AG08396 (cell line): ENCODE measurements at places on chromosomes 7 and 10.

GRCh38 chr7:116258734-116259133 is 48.4 kb downstream of the TES start:
- peak; percentile 25 for DNase-seq

GRCh38 chr10:132681858-132682755 is 103.8 kb downstream of the NKX6-2 start:
- DNase-seq: no peak

DNA sequence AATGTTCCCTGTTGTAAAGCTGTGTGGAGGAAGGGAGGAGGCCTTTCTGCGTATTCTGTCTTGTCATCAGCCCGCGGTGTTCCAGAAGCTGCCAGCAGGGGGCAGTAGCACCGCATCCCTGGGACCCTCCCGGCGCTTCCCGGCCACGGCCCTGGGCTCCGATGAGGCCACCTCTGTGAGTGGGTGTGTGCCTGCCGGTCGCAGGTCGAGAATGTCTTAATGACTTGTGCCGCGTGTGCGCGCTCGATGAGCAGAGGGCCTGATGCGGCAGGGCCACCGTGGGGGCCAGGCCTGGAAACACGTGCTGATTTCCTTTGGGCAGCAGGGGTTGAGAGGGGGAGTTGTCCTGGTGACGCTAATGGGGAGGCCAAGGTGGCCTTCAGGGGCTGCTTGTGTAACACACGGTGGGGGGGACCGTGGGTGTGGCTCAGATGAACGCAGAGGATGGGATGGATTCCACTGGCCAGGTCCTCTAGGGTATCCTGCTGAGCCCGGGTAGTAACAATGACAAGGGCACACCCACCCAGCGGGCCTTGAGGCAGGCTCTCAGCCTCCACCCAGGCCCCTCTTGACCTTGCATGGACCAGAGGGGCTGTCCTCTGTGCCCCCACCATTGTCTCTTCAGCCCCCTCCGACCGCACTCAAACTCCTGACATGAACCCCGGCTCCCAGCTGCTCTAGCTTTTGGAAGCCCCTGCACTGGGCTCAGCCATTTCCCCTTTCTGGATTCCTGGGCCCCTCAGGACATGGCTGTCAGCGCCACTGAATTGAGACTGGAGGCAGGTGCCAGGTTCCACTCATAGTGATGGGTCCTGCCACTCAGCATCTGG is 135.9 kb upstream of the PODXL start:
- peak; percentile 71 for DNase-seq

- no peak for DNase-seq
Measured at GRCh38 chr10:47346581-47347302, 1.4 kb upstream of the RBP3 start.

GRCh38 chr10:22022257-22023032 is 18.9 kb upstream of the DNAJC1 start:
- no peak for DNase-seq

- DNase-seq: no peak
Measured at GRCh38 chr10:46518028-46518725, 38.3 kb downstream of the GPRIN2 start.

GRCh38 chr7:151796091-151796870 is 80.6 kb downstream of the PRKAG2 start:
- DNase-seq: peak; percentile 34

DNA sequence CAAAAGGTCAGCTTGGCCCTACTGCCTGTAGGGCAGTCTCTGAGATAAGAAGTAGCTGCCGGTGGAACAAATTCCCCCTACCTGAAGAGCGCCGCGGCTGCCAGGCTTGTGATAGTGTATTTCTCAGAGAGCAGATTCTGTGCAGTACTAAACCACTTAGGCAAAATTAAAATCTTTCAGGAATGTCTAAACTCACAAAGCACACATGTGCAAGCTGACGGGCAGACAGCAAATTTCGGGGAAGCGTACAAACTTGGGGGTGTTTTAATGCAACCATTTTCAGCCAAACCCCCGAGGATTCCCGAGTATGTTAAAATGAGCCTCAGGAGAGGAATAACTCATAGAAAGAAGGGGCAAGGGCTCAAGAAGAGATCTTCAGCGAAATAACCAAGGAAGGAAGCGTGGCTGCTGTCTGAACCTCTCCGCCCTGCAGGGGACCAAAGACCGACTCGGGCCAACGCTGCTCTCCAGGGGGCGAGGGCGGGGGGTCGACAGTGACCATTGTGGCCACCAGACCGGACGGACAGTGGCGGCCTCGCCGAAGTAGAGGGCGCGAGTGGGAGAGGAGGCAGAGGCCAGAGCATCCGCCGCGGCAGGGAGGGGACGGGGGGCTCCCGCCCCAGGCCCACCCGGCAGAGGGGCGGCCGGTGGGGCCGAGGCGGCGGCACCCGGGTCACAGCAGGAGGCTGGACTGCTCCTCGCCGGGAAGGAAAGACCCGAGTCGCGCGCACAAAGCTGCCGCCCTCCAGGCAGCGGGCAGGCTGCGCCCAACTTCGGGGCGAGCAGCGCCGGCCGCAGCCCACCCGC is 819 bp downstream of the HYCC1 start:
- peak; percentile 26 for DNase-seq

- no peak for DNase-seq
Measured at GRCh38 chr7:106606120-106606519, 54.8 kb downstream of the CCDC71L start.

- no peak for DNase-seq
Measured at GRCh38 chr7:120951826-120952225, 1.2 kb downstream of the ING3 start.

GRCh38 chr7:80806663-80807062 is 112.2 kb downstream of the SEMA3C start:
- no peak for DNase-seq

DNA sequence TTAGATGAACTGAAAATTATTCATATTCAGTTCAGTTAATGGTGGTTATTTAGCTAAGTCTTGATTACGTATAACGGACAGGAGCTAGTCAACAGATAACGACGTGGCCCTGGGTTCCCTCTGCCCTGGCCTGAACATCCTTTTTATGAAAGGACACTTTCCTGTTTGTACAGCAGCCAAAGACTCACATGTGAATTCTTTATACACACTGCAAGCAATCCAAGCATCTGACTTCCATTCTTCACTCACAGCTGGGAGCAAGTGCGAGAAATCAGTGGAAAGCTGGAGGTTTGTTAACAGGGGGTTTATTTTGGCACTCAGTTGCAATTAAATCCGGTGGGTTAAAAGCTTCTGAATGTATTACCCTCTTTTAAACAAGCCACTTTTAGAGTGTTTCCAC is 148.1 kb upstream of the GDF10 start:
- no peak for DNase-seq

DNA sequence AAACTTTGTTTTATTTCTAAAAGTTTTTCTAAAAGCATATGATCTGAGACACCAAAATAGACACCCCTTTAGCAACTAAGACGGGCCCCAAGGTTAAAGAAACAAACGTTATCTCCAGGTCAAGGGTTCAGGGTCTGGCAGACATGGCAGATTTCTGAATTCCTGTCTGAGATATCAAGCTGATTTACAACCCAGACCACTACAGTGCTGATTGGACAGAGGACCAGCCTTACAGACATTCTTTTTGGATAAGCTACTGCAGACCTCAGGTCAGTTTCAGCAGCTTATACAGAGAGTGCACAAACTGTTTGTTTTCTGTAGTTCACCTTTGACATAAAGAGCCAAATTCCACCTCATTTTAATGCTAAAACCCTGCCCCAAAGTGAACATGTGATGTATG is 34.8 kb downstream of the SVOPL start:
- no peak for DNase-seq

- no peak for DNase-seq
Measured at GRCh38 chr7:1279041-1279440, 46.4 kb downstream of the UNCX start.

GRCh38 chr7:133355325-133355708 is 102.4 kb downstream of the EXOC4 start:
- peak; percentile 7 for DNase-seq

- DNase-seq: no peak
Measured at GRCh38 chr7:73820013-73820412, 10.8 kb upstream of the CLDN4 start.

DNA sequence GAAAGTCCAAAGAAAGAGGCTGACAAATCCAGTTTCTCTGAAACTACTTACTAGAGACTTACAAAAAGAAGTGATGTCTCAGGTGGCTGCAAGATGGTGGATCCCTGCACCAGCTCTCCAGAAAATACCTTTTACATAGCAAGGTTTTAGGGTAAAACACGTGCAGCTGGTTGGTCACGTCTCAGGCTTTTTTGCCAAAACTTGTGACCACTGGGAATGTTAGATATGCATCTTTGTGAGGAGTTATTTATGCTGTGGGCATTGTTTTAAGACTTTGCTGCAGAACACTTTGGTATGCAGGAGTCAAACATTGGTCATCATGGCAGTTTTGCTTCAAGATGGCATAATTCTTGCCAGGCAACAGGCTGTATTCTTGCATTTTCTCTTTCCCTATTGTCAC is 1352.8 kb downstream of the REEP3 start:
- DNase-seq: no peak

DNA sequence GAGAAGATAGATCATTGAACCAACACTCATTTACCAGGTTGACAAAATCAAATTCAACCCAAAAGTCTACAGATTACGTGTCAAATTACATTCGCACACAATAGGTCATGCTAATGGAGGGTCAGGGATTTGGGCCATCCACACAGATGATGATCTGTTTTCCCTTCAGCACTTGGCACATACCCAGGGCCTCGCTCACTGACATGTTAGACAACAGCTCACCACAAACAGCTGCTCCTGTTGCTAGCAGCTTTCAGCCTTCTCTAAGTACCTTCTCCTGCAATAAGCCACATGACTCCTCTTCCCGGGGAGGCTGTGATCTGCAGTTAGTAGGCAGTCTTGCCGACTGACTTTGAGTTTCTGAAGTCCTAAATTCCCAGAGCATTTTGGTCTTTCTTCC is 18.4 kb downstream of the NKX2-3 start:
- DNase-seq: peak; percentile 41

GRCh38 chr7:55532150-55532917 is 40.0 kb downstream of the VOPP1 start:
- DNase-seq: no peak

DNA sequence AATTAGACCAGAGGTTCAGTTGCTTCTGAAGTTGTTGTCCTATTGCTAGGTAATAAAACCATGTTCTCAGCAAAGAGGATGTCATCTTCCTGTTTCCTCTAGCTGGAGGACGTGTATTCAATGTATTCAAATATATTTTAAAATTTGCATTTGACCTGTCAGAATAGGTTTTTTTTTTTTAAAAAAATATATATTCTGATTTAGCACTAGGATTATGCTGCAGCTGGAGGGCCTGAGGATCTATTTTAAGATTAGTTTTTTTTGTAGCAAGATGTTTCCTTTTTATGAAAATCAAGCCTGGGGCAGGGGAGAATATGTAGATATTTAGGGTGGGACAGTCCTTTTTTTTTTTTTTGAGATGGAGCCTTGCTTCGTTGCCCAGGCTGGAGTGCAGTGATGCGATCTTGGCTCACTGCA is 337.0 kb downstream of the FRMD4A start:
- DNase-seq: no peak

DNA sequence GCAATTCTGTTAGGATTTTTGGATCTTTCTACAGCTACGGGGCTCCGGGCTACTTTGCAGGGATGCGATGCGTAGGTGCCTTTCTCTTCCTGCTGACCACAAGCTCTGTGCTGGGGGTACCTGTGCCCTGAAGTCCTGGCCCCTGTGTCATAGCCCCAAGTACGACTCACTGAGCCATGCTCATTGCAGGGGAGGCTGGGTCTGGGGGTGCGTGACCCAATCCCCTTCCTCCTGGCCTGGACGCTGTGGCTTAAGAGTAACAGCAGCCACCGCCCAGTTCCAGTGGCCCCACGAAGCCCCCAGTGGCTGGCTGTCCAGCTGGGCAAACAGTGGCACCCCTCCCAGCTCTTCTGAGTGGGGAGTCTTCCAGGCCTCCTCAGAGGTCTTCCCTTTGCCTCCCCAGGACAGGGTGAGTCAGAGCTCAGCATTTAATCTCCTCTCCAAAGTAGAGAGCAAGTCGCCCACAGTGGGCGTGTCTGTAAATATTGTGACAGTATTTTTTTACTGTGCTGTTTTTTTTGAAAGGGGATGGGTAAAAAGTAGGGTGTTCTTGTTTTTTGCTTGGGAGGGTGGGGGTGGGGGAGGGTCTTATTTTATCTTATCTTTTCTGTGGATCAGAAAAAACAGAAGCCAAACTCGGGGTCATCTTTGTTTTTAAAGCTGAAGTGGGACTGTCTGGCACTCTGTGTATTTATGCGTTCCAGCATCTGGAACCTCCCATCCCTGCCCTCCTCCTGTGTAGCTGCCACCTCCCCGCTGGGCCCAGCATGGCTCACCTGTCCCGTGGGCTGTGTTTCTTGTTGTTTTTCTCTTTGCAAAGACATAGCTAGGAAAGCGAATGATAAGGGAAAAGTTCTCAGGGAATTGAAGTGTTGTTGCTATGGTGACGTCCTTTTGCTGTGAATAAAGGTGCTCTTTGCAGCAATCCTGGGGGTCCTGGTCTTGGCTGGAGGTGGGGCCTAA is 8.2 kb downstream of the LFNG start:
- DNase-seq: peak; percentile 85
